Activated CD4-positive, alpha-beta T cell treated with anti-CD3 and anti-CD28 coated beads for 36 hours (primary cell): ENCODE measurements at places on chromosomes 5 and 9. TPM values are rescaled to one million over a fixed set of nuclear protein-coding genes. Genes with fewer than 3 reads are reported as not detected.

DNA sequence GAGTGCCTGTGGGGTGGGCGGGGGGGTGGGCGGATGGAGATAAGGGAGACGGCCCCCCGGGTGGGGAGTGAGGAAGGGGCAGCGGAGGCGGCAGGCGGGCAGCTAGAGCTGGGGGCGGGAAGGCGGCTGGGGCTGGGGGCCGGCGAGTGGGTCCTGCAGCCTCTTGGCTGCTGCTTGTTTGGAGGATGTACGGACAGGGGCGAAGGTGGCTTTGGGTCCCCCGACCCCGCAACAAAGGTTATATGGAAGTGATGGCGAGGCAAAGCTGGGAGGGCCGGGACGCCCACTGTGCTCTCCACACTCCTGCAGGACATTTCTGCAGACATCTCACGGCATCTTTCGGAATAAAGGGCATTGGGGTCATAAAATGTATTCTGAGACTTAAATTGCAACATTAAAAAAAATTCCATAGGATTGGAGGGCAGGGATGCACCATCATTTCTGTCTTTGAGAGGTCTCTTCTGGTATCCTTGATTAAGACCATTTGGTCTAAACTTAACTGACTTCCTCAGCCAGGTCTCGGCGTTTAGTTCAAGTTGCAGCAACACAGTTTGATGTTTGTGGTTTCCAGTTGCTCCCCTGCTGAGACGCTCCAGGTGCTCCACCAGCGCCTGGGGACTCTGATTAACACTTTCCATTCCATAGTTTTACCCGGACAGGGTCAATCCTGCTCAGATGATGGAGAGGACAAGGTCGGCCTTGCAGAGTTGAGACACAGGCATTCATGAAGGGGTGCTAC is 101.6 kb upstream of the SSBP2 start:
- DNase-seq: peak; percentile 41

DNA sequence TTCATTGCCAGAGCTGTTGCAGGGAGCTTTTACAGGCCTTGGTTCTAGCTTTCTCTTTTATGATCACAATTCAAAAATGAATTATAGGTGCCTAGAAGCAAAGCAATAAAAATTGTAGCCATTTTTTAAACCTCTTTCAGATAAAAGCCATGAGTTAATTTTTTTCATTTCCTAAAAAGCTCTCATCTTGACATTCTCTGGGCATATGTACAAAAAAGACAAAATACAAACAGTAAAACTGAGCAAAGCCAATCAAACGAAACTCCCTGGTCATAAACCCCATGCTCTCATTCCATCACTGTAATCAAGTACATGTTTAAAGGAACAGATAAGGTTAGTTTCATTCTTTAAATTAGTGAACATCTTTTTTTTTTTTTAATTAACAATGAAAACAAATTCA is 101.9 kb downstream of the ERCC6L2 start:
- DNase-seq: no peak

DNA sequence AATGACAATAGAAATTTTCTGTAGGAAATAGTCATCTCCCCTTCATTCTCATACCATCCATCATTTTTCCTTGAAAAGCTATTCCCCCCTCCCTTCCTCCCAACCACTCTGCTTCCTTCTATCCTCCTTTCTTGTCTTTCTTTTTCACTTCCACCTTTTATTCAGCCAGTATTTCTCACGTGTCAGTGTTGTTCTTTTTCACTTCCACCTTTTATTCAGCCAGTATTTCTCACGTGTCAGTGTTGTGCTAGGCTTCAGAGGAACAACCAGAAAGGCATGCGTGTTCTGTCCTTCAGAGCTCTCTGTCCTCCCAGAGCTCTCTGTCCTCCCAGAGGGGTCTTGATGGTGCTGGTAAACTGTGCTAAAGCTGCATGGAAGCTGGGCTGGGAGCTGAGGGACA is 419.6 kb downstream of the GADD45G start:
- DNase-seq: no peak

DNA sequence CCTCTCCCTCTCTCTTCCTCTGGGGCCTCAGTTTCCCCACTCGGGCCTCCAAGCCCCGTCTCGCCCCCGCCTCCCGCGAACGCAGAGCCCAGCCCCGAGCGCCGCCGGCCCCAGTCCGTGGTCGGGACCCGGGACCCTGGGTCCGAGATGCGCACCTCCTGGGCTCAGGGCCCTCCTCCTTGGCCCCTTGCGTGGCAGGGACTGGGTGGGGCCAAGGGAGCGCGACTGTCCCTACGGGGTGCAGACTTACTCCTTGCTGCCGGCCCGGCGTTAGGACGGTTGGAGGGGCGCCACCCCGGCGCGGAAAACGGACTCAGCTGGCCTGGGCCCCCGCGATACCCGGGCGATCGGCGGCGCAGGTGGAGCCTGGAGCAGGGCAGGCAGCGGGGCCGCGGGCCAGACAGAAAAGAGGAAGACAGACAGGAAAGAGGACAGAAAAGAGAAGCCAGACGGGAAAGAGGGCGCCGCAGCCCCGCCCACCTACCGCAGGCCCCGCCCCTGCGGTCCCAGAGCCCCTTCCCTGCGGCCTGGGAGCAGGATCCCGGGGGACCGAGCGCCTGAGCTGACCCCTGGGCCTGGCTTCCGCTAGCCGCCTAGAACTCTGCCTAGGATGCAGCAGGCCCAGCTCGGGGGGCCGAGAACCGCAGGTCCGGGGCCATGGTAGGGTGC is at the start of gene GBGT1:
Gene GBGT1 (minus strand): TSS at position 411 of the 669 bp plus-strand sequence. CDS start 1,502 bp downstream, outside the sequence.
- peak; percentile 48 for DNase-seq

GRCh38 chr5:77389746-77390145 is 102.4 kb downstream of the WDR41 start:
- no peak for DNase-seq

- no peak for DNase-seq
Observed at GRCh38 chr5:120516805-120517204, 52.7 kb downstream of the PRR16 start.

- peak; percentile 11 for DNase-seq
Observed at GRCh38 chr5:171162596-171162995, 146.5 kb upstream of the TLX3 start.

- DNase-seq: no peak
Observed at GRCh38 chr9:76203373-76203772, 190.9 kb downstream of the RFK start.

DNA sequence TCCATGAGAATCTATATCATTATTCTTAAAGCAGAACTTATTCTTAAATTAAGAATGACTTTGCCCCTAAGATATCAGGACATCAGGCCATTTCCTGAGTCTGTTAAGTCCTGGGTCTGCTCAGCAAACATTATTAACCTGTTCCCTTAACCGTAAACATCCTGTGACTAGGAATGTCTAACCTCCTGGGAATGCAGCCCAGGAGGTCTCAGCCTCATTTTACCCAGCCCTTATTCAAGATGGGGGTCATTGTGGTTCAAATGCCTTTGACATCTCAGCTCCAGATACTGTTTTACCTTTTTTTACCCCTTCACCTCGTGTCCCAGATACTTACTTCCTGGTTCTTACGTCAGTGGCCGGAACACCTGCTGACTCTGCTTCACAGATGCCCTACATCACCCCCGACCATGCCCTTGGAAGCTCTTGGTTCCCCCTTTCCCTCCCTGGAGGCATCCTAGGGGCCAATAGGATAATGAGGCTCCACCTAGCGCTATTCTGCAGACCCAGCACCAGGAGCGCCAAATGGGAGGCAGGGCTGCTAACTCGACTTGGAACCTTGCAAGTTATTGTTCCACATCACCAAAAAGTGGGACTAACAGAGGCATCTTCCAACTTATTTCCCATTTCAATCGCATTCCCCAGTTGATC is 182.5 kb downstream of the MED10 start:
- no peak for DNase-seq

GRCh38 chr9:70493029-70493428 is 78.6 kb upstream of the KLF9 start:
- no peak for DNase-seq

DNA sequence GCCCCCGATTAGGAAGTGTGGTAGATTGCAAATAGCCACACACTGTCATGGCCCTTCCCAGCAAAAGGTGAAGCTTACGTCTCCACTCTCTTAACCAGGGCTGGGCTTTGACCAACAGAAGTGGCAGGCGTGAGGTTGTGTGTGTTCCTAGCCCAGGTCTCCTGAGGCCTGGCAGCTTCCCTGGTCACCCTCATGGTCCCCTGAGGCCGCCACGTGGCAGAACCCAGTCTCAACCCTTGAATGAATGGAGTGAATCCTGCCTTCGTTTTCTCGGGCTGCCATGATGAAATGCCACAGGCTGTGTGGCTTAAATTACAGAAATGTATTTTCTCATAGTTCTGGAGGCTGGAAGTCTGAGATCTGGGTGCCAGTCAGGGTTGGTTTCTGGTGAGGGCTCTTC is 370.4 kb downstream of the IRX2 start:
- DNase-seq: no peak

DNA sequence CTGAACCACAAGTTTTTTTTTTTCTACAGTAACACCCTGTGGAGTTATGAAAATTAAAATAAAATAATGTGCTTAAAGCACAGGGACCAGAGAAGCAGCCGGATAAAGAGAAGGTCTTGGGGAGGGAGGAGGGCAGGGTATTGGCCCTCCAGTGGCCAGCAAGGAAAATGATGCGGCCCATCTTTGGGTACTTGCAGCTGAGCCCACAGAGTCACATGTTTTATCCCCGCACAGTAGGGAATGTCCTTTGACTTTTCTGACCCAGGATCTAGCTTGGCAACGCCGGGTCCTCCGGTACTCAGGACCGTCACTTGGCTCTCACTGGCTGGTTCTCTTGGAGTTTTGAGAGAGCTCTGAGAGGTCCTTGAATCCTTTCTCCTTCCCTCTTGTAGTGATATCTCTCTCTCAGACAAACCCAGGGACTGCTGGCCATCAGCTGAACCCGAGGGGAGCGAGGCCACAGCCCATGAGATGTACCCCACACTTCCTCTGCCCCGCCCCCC is 35.3 kb upstream of the HSPA9 start:
- no peak for DNase-seq

- DNase-seq: no peak
Observed at GRCh38 chr5:60744682-60745081, 44.7 kb upstream of the DEPDC1B start.

- no peak for DNase-seq
Observed at GRCh38 chr5:177373806-177374205, 10.4 kb upstream of the SLC34A1 start.

DNA sequence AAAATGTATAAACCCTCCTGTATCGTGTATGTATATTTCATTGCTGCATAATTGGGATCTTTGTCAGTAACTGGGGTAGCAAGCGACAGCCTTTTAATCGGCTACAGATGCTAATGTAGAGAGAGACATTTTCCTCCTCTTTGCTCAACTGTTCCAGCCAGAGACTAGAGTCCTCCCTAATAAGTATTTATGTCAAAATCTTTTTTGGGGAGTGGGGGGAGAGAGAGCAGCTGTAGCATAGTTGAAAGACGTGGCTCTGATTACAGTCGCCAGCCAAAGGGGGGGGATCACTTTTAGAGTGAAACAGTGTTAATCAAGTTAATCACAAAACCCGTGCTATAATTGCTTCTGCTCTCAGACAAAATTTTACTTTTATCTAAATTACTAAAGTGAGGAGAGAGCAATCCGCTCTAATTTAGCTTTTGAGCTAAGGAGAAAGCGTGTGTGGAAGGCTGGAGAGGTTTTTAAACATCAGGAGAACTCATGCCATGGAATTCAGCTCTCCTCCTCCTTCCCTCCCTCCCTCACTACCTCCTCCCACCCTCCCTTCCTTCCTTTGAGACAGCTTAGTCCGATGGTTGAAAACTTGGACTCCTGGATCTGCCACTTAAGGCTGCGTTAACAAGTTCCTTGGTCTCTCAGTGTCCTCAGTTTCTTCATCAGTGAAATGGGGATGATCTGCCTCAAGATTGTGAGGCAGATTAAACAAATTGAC is 87.3 kb upstream of the ZNF618 start:
- DNase-seq: no peak

- DNase-seq: no peak
Observed at GRCh38 chr9:110464321-110464720, 115.2 kb downstream of the SVEP1 start.

GRCh38 chr5:109759306-109759705 is 69.6 kb downstream of the MAN2A1 start:
- DNase-seq: no peak

DNA sequence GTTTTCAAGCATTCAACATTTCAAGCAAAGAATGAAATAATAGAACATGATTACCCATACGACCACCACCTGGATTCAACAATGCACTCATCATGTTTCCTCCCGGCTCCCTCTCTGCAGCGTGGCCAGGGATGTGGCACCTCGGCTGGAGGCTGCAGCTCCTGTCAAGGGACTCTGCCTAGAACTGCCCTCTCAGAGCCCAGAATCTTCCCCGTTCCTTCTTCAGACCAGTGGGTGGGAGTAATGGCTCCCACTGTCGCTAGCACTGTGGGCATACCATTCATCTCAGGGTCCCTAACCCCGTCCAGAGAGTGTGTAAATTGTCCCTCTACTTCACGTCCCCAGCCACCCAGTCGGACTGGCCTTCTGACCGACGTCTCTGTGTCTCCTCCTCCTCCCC is 118.6 kb upstream of the COL5A1 start:
- no peak for DNase-seq

DNA sequence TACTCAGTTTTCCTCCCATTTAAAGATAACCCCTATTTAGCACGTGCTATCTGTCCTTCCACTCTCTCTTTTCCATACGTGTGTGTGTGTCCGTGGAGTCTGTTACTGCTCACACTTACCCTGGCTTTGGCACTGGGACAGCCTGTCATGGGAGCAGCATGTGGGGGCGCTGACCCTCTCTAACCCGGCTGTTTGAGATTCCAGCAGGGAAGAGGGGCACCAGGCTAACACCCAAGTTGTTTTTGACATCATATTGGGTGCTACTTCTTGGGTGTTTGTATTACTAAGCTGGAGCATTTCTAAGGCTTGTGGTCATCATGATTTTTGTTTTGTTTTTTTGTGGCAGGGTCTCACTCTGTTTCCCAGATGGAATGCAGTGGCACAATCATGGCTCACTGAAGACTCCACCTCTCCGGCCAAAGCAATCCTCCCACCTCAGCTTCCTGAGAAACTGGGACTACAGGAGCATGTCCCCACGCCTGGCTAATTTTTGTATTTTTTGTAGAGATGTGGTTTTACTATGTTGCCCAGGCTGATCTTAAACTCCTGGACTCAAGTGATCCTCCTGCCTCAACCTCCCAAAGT is 56.9 kb upstream of the SIMC1 start:
- DNase-seq: no peak

GRCh38 chr5:158058208-158059120 is 199.5 kb upstream of the CLINT1 start:
- DNase-seq: no peak

GRCh38 chr5:144183254-144183889 is 12.7 kb downstream of the KCTD16 start:
- DNase-seq: no peak

Gene CFAP157
- not detected for total RNA-seq

Gene PKN3
- total RNA-seq: 14.6 TPM

Gene LCN9
- total RNA-seq: not detected

Gene ADRA1B
- total RNA-seq: not detected

Gene PCDHB5
- not detected for total RNA-seq

Gene PPP3R2
- total RNA-seq: not detected

Gene CDC25C
- total RNA-seq: 19.0 TPM

Gene ETF1
- total RNA-seq: 140 TPM
